Neuronal stem cell (in vitro differentiated cells): ENCODE measurements at places on chromosomes 2 and 18.

- DNase-seq, result no peak
Observed at GRCh38 chr2:80969900-80970299, 665.3 kb upstream of the LRRTM1 start.

DNA sequence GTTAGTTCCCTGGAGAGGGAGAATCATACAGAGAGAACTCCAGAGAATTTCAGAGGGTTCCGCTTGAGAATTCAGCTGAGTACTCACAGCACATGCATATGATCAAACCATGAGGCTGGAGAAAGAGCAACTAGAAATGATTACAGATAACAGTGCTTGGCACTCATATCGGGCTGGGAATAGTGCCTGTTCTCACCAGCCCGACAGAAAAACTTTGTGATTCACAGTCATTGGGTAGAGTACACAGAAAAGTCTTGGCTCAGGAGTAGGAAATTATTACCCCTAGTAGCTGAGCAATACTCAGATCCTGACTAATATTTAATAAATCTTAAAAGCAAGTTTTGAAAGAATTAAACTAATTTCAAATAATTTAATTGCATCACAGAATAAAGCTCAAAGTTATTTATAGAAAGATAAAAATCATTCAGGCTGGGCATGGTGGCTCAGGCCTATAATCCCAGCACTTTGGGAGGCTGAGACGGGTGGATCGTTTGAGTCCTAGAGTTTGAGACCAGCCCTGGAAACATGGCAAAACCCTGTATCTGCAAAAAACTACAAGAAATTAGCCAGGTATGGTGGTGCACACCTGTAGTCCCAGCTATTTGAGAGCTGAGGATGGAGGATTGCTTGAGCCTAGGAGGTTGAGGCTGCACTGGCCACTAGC lies 6.8 kb downstream of the WDPCP start:
- DNase-seq, result no peak

DNA sequence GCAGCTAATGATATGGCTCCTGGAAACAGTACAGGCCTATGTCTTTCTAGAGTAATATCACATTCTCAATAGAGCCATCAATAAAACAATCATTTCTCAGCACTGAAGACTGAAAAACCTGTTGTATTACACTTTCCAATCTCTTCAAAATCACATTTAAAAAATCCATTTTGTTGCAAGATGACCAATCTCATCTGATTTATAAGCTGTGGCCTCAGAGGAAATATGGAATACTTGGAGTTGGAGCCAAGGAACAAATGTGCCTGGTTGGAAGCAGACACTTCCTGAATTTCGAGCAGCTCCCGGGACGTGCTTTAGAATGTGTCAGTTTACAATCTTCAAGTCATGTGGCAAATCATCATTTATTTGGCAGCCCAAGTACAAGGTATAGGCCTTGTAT lies 114.5 kb downstream of the ADCYAP1 start:
- DNase-seq, result no peak

DNA sequence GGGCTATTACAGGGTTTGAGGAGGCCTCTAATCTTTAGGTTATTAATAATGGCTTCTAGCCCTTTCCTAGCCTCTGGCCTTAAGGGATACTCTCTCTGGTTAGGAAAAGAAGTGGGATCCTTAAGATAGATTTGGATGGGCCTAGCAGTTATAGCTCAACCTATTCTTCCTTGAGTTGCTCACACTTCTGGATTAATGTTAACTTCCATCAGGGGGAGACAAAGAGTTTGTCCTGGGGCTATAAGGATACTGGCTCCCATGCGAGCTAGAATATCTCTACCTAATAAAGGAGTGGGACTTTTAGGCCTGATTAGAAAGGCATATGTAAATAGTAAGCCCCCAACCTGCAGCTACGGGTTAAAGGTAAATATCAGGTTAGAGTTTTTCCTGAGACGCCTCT lies 14.3 kb upstream of the PTH2R start:
- DNase-seq, result no peak

DNA sequence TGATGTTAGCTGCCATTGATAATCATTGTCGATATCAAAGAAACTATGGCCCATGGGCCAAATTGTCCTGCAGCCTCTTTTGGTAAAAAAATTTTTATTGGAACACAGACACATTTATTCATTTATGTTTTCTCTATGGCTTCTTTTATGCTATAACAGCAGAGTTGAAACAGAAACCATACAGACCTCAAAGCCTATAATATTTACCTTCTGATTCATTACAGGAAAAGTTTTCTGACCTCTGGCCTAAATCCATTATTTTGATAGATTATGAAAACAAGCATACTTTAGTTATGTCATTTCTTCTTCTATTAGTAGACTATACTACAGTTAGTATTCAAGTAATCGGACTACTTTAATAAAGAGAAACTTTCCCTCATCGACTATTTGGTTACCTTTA lies 349.7 kb upstream of the GALNT5 start:
- no peak for DNase-seq

DNA sequence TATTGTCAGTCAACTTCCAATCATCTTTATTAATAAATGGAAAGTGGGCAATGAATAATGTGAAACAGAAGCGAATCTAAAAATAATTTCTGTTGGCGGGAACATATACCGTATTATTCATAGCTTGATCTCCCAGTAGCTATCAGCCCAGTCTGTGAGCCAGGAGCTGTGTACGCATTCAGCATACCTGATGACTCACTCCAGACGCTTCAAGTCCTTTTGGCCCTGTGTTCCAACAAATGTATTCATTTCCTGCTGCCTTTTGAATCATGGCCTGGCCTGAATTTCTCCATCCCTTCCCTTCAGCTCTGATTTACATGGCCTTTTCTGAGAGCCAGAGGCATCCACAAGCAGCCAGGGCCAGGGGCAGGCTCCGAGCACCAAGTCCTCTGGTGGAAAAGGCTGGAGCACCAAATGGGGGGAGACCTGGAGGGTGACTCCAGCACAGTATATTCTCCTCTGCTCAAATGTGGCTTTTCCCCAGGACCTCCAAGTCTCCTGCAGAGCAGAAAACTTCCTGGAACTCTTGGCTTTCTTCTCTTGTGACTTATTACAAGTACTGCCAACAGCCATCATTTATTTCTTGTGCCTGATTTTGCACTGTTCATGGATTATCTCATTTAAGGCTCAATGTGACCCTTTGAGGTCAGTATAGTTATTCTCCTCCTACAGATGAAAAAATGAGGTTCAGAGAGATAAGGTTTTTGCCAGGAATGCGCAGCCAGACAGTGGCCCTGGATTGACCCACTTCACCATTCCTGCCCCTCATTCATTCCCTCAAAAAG lies 108.7 kb downstream of the EN1 start:
- no peak for DNase-seq

GRCh38 chr2:237739101-237739500 lies 59.5 kb upstream of the RBM44 start:
- DNase-seq, result no peak

GRCh38 chr2:204072443-204073324 lies 136.1 kb downstream of the ICOS start:
- peak; percentile 31 for DNase-seq

GRCh38 chr2:26246818-26247217 lies 2.1 kb downstream of the HADHB start:
- no peak for DNase-seq

- DNase-seq, result no peak
Observed at GRCh38 chr2:3450385-3451010, 68.8 kb downstream of the ADI1 start.

DNA sequence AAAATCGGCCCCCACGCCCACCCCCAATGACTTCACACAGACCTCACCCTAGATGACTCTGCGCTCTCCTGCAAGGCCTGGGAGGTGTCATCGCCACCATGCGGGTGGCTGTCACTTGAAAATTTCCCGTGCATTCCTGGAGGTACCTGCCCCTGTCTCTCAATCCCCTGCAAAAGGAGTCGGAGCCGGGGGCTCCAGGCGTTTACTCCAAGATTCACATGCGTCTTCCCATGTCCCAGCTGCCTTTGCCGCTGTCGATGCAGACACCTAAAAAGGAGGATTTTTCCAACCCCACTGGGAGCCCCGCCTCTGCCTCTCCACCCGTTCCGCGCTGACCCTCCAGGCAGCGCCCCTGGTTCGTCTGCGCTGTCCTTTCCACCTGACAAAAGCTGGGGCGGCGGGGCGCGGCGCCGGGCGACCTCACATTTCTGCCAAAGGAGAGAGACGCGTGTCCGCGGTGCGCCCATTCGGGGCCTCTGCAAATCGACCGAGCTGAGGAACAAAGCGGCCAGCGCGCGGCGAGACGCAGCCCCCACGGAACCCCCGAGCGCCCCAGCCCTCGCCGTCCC lies 667 bp downstream of the REEP1 start:
- DNase-seq, result peak; percentile 15

- DNase-seq, result no peak
Observed at GRCh38 chr2:32330136-32330535, 26.7 kb upstream of the BIRC6 start.

- no peak for DNase-seq
Observed at GRCh38 chr2:67255933-67256615, 141.1 kb upstream of the ETAA1 start.

DNA sequence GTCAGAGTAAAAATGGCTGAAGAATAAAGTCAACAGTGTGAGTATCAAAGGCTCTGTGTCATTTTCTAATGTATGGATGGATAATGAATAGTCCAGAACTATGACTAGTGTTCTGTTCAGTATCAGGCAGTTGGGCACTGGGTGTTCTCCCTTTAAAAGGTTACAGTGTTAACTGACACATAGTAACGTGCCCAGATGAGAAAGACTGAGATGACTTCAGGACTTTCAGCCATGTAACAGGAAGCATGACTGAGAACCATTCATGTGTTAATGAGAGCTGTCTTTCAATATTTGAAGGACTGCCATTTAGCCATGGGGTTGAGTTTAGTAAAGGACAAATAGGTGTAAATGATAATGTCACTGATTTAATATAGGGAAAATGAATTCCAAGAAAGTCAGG lies 187.1 kb downstream of the GULP1 start:
- DNase-seq, result no peak

DNA sequence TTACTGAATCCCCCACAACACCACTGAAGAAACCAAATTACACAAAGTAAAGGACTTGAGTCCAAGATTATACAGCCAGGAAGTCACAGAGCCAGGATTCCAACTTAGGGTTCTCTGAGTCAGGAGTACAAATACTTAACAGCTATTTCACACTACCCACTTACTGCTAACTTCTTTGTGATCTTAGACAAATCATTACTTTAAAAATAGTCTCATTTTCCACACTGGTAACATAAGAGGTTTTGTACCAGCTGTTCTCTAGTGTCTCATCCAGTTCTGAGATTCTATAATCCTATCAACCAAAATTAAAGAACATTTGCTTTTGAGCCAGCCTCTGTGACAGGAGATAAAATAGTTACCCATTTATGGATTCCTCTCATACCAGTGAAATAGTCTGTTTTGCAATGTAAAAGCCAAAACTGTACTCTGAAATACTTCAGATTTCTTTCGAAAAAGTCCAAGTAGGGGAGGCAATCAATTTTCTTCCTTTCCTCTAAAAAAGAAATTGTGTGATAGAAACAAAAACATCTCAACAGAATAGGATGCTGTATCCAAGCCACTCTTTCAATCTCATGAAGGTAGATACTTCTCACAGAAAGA lies 157.6 kb downstream of the LRATD1 start:
- DNase-seq, result no peak

DNA sequence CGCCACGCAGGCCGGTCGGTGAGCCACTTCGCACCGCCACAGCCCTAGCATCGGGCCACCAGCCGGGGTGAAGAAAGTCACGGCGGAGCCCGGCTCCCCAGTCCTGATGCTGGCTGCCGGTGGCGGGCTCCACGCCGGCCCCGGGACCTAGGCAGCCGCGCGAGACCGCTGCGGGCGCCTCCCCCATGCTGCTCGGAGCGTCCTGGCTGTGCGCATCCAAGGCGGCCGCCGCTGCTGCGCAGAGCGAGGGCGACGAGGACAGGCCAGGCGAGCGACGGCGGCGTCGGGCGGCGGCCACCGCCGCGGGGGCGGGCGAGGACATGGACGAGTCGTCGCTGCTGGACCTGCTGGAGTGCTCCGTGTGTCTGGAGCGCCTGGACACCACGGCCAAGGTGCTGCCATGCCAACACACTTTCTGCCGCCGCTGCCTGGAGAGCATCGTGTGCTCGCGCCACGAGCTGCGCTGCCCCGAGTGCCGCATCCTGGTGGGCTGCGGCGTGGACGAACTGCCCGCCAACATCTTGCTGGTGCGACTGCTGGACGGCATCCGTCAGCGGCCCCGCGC lies 433 bp downstream of the SH3RF3 start:
- DNase-seq, result peak; percentile 33

- no peak for DNase-seq
Observed at GRCh38 chr2:201432621-201433393, 18.5 kb downstream of the TRAK2 start.

DNA sequence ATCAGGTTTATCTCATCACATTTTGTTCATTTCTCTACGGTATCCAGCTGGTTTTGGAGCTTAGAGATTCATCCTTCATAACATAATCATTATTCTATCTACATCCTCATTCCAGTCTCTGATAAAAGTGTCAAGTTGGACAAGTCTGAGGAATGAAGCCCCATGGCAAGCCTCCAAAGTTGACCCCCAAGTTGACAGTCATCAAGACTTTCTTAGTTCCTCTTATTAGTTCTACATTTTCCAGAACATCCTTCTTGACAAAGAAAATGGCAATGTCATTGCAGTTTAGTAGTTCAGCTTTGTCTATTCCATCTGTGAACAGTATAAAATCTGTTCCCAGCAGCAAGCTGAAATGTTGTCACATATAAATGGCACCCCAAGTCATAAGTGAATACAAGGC lies 4.5 kb upstream of the TMSB10 start:
- no peak for DNase-seq

DNA sequence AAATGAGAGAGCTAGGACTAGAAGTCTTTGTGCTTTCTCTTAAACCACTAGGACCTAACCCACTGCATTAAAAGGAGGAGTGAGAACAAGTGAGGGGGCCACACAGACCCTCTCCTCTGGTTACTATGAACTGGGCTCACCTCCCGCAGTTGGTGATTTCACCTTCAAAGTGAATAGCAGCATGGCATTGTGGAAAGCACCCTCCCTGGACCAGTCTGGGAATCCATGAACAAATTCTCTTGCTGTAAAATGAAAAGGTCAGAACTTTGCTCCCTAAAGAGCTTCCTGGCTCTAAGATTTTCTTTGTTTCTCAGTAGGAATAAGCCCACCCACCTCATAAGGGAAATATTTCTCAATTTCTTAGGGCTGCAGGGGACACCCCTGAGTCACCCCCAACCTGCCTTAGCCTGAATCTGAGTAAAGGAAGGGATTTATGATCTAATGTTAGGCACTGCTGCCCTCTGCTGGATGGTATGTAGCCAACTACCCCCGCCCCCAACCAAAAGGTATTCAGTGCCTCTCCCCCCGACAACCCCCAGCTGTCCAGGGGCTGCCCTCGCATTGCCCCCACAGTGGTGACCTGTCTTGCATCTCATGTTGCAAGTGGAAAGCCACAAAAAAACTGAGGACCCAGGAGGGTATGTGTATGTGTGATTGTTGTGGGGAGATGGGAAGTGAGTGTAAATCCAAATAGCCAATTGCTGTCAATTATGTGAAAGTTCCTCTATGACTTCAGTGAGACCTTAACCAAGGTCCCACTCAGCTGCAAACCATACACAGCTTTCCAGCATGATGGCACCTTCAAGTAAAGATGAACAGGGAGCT lies 230.9 kb upstream of the SLC14A2 start:
- DNase-seq, result peak; percentile 70

GRCh38 chr2:229571243-229571642 lies 143.1 kb downstream of the DNER start:
- DNase-seq, result no peak
